Stomach (tissue), 19 donors: ENCODE measurements at places on chromosomes 16 and 17. TPM values are rescaled to one million over a fixed set of nuclear protein-coding genes. Genes with fewer than 3 reads are reported as not detected.

DNA sequence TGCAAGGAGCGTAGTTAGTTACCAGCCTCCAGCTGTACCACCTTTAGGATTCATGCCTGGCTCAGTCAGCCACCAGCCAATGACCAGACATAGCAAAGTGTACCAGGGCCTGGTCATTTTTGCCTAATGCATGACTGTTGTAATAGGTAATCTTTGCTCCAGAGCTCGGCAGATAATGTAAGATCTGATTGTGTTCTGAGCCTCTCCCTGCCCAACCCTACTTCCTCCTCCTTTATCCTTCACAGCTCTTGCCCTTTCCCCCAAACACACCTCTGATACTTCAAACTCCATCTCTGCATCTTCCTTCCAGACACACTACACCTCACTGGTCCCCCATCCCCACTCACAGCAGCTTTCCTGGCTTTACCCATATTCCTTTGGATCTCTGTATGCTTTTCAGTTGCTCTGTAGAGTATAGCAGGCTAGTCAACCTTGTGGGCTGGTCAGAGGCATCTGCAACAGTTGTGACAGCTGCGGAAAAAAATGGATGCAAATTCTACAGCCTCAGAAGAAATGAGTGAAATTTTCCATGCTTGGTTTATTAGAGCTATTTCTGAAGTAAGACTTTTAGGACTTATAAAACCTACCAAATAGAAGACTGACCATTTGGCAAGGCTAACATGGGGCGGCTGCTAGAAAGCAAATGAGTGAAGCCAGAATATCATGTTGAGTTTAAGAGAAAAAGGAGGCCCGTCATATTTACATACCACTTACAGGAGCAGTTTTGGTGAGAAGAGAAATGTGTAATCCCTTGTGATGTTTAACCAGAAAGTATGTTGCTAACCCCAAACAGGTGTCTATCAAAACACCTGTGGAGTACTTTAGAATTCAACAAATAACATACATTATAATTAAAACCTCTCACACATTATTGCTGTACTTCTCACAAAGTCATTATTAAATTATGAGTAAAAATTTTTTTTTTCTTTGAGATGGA, 19.9 kb upstream of the C16orf87 start:
- peaks cover 7% of the 10 kb centered on the region for H3K4me1 ChIP-seq
- no peak for DNase-seq
- no peaks in the 10 kb centered on the region for H3K27me3 ChIP-seq
- no peak overlapping the region for H3K27ac ChIP-seq
- H3K4me3 ChIP-seq: no peak overlapping the region
- no peaks in the 10 kb centered on the region for H3K36me3 ChIP-seq

Gene C1QL1
- 3.9 TPM for total RNA-seq

Gene OR4D1
- total RNA-seq: not detected

- H3K4me3 ChIP-seq: no peak overlapping the region
- H3K27ac ChIP-seq: no peak overlapping the region
- H3K27me3 ChIP-seq: peaks cover 12% of the 10 kb centered on the region
- peaks cover 45% of the 10 kb centered on the region for H3K4me1 ChIP-seq
- H3K36me3 ChIP-seq: no peaks in the 10 kb centered on the region
Measured at GRCh38 chr17:77832180-77832560, 126.3 kb upstream of the TNRC6C start.

Gene CRYBA1
- total RNA-seq: not detected
